ENCODE measurements at places on chromosomes 3 and 15. TPM values are rescaled to one million over a fixed set of nuclear protein-coding genes. Genes with fewer than 3 reads are reported as not detected.

Gene KIF7
- 4.7 TPM for total RNA-seq

Gene LDHAL6B
- not detected for total RNA-seq

Gene GOLGA8G
- total RNA-seq: not detected

Gene GCHFR
- total RNA-seq: 1.6 TPM

Gene GOLIM4
- 23.5 TPM for total RNA-seq

Gene CTNNB1
- 1,044 TPM for total RNA-seq

Measured in skeletal muscle tissue (tissue), 5 donors.